NCI-H1092 (cell line): ENCODE measurements at places on chromosomes 2 and 18.

DNA sequence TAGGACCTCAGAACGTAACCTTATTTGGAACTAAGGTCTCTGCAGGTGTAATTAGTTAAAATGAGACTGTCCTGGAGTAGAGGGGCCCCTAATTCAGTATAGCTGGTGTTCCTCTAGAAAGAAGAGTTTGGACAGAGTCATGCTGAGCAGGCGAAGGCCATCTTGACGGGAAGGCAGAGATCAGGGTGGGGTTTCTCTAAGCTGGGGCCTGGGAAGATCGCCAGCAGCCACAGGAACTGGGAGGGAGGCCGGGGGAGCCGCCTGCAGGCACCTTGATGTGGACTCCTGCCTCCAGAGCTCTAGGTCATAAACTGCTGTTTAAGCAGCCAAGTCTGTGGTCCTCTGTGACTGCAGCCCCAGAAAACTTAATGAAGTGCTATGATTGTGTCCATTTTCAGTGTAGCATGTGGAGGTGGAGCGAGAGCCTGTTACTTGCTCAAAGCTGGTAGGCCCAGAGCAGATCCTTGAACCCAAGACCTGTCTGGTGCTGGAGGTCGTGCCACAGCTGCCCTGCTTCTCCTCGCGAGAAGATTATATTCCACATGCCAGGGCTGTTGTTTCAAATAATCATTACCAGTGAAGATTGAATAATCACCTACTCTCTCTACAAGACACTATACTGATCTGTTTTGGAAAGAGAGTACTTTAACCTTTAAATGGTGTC lies 105.7 kb downstream of the TPO start:
- DNase-seq, result no peak

GRCh38 chr18:42574871-42575270 lies 540.6 kb downstream of the RIT2 start:
- peak; percentile 76 for DNase-seq

- DNase-seq, result no peak
Measured at GRCh38 chr2:214038186-214038585, 372.7 kb upstream of the VWC2L start.

DNA sequence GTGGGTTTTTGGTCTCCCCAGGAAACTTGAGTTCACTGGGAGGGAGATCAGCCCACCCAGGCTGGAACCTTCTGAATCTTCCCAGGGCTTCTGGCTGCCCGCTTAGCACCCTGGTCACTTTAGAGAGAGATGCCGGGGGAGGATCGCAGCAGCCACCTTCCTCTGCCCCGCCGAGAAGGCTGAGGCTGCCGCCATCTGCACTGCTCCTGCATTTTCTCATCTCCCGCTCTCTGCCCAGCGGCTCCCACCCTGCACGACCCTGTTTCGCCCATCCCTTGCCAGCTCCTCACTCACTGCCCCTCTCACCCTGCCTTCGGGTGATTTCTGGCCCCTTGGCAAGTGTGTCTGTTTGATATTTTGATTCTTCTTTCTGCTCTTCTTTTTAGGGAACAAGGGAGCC lies 82.6 kb upstream of the ATG16L1 start:
- DNase-seq, result no peak

GRCh38 chr18:78622251-78622906 lies 357.2 kb upstream of the SALL3 start:
- no peak for DNase-seq

- DNase-seq, result no peak
Measured at GRCh38 chr2:237552908-237553307, 13.5 kb upstream of the PRLH start.

DNA sequence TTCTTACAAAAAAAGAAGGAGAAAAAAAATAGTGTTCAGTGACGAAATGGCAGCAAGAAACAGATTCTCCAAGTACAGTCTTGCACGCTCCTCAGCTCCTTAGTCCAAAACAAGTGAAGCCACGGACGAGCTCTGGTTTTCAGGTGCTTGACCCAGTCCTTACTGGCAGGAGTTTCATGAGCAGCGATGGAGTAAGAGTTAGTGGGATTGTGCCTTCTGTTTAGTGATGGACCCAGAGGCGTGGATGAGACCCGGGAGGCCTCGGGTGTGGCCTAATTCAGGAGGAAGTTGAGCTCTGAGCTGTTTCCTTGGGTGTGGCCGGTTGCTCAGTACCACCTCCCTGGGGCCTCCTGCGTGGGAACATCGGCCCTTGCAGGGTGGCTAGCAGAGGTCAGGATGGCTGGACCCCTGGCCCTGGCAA lies 52.0 kb downstream of the KIF5C start:
- no peak for DNase-seq

DNA sequence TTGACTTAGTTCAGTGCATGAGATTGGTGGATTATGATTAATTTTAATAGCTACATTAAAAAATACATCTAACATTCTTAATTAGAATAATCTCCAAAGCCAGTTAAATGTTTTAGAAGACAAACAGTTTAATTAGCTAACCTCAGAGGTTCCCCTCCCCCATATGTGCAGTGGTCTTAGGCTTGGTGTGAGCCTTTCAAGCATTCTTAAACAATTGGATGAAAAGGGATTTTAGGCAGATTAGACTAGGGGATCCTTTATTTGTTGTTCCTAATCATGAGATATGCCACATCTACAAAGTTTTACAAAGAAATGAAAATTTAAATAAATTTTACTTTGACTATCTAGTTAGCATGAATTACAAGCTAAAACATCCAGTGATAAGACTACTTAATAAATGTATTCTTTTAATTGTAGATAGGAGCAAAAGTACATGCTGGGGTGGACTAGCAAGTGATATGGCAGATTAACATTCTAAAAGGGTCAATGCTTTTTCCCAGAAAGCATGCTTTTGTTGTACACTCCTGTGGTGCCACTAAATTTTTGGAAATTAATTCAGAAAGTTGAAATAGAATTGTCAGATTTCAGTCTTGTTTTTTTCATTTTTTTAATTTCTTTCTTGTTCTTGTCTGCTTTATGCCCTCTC lies 42.7 kb upstream of the OTX1 start:
- no peak for DNase-seq

- no peak for DNase-seq
Measured at GRCh38 chr2:34365932-34366331, 766.8 kb upstream of the FAM98A start.

GRCh38 chr2:56151841-56152240 lies 31.9 kb upstream of the CCDC85A start:
- no peak for DNase-seq

GRCh38 chr2:230144355-230144754 lies 75.4 kb downstream of the SP110 start:
- no peak for DNase-seq

- DNase-seq, result no peak
Measured at GRCh38 chr2:83017366-83018090, 1441.6 kb downstream of the SUCLG1 start.

- no peak for DNase-seq
Measured at GRCh38 chr2:203835420-203835819, 32.2 kb upstream of the CTLA4 start.

GRCh38 chr18:26335571-26336487 lies 109.6 kb downstream of the TAF4B start:
- no peak for DNase-seq

DNA sequence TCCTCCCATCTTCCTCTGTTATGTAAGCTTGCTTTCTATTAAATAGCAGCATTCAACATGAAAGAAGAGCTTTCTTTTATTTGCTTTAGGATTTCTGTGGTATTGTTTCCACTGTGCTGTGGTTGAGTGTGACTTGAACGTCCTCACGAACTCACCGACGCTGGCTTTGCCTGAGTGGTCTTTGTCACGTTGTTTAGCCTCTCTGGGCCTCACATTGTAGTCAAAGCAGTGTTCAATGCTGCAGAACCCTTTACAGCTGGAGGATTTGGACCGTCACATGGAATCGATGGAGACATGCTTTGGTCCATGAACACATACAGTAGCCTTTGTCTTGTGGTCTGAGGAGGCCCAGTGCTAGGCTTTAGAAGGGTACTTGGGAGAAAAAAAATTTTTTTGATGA lies 66.3 kb downstream of the TANC1 start:
- no peak for DNase-seq

DNA sequence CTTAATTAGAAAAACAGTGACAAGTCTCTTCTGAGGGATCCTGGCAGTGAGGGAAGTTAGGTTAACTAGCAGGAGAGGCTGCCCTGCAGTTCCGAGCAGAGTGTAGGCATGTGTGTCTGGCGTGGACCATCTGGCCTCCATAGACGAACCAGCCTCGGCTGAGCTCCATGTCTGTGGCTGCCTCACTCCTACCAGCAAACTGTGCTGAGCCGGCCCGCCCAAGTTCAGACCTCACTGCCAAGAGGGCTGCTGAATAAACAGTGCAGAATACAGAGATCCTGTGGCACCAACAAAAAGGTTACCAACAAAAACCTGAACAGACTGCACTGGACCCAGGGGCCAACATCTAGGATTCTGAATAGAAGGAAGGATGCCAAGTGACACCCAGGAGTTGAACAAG lies 27.3 kb downstream of the INO80C start:
- no peak for DNase-seq

- no peak for DNase-seq
Measured at GRCh38 chr2:105272176-105272575, 30.6 kb downstream of the GPR45 start.

GRCh38 chr18:73509460-73509859 lies 638.2 kb downstream of the FBXO15 start:
- DNase-seq, result no peak

DNA sequence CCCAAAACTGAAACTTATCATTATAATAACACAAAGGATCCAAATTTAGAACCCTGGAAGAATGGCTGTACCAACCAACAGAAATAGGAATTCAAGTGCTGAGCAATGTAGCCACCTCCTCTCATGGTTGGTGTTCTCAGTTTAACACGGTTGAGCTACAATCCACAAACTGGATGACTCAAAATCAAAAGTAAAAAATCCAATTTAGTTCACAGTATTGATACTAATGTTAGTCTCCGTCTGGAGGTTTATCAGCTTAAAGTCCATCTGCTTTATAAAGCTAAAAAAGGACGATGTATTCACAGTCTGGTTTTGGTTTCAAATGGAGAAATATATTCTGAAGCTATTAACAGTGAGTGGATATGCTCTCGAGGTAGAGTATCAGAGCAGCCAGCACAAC lies 40.5 kb downstream of the CNTNAP5 start:
- no peak for DNase-seq

- DNase-seq, result no peak
Measured at GRCh38 chr2:26651470-26651771, 10.3 kb upstream of the CIB4 start.

DNA sequence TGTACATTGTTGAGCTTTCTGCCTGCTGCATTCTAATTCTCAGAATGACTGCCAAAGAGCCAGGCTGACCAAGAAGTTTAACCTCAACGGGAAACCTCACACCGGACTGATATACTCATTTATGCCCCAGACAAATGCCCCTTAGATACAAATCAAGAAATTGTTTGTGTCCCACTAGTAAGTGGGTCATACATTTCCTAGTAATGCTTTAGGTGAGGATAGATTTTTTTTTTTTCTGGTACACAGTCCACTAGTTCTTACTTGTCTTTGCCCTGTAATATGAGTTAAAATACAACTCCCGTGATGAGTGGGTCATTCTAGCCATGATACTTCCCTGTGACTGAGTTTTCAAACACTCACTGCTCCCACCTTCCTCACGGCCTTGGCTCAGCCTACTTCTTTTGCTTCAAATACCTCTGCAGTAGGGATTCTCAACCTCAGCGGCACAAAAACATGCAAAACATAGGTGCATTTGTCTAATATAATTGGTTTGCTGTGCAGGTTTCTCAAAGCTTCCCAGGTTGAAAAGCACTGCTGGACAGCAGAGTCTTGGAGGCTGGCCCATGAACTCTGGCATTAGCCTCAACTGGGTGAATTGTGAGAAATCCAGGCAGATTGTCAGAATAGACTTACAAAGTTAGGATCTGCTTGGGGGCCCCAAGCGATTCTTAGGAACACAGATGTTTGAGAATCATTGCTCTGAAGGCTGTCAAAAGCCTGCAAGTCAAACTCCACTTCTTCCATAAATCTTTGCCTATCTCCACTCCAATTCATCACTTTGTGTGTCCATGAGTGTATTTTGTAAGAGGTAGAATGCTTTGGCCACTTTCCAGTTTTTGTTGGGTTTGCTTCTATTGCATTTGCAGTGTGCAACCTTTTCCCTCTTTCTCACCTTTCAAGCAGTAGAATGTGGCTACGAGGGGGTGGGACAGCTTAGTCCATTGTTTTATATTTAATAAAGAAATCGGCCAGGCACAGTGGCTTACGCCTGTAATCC lies 35.5 kb downstream of the TGIF1 start:
- no peak for DNase-seq

DNA sequence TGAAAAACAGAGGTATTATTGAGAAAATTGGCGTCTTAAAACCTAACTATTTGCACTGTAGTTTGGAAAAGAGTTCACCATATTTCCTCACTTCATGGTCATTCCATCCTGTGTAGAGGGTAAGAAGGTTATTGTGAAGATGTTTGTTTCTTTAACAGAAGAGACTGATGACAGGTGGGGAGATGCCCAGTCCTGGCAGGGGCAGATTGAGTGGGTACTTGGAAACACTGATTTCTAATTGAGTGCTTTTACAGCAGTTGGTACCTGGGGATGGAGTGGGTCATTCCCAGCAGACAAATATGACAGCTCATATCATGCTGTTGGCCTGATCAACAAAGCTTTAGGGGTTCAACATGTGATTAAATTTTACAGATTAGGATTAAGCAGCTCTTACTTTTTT lies 67.5 kb downstream of the MYOM1 start:
- no peak for DNase-seq

GRCh38 chr2:134866498-134867099 lies 28.2 kb downstream of the ACMSD start:
- no peak for DNase-seq

- no peak for DNase-seq
Measured at GRCh38 chr18:59323931-59324622, 5.6 kb upstream of the CPLX4 start.

DNA sequence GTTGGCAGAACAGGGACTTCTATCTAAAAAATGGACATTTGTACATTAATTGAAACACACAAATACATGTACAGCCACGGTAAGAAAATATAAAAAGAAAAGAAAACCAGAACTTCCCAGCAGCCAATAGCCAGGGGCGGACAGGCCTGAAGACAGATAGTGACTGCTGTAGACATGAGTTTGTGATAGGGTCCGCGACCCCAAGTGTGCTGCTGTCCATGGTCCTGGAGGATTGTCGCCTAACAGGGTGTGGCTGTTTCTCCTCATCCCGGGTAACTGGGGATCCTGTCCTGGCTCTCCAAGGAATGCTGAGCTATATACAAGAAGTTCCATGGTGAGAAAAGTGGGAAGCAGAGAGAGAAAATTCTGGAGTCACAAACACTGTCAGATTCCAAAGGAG lies 266.5 kb upstream of the SALL3 start:
- no peak for DNase-seq

GRCh38 chr18:63559567-63560491 lies 17.7 kb downstream of the SERPINB12 start:
- no peak for DNase-seq

DNA sequence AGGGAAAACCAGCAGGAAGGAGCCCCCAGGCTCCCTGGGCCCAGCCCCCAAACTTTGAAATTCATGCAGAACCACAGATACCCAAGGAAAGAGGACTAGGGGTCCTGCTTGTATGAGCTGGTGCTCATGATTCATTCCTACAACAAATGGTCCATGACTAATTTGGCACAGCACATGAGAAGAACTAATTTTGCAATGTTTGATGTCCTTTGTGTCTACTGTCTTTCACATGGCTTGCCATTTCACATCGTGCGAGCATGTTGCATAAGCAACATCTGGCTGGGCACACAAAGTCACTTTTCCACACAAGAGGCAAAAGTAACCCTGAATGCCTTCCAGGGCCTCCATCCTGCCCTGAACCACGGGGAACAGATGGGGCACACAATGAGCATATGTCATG lies 149.6 kb upstream of the APCDD1 start:
- no peak for DNase-seq

GRCh38 chr2:44798139-44798659 lies 143.3 kb upstream of the SIX3 start:
- DNase-seq, result no peak

GRCh38 chr18:43863180-43863579 lies 585.9 kb upstream of the SYT4 start:
- no peak for DNase-seq
